ENCODE measurements at places on chromosomes 3 and 15. TPM values are rescaled to one million over a fixed set of nuclear protein-coding genes. Genes with fewer than 3 reads are reported as not detected.

NEK10 gene
- total RNA-seq = 1.2 TPM

IMPG2 gene
- total RNA-seq = not detected

TEX9 gene
- total RNA-seq = 6.1 TPM

NAALADL2 gene
- not detected for total RNA-seq

SEMA5B gene
- total RNA-seq = 0.29 TPM
